ENCODE measurements at places on chromosomes 12 and 14.

DNA sequence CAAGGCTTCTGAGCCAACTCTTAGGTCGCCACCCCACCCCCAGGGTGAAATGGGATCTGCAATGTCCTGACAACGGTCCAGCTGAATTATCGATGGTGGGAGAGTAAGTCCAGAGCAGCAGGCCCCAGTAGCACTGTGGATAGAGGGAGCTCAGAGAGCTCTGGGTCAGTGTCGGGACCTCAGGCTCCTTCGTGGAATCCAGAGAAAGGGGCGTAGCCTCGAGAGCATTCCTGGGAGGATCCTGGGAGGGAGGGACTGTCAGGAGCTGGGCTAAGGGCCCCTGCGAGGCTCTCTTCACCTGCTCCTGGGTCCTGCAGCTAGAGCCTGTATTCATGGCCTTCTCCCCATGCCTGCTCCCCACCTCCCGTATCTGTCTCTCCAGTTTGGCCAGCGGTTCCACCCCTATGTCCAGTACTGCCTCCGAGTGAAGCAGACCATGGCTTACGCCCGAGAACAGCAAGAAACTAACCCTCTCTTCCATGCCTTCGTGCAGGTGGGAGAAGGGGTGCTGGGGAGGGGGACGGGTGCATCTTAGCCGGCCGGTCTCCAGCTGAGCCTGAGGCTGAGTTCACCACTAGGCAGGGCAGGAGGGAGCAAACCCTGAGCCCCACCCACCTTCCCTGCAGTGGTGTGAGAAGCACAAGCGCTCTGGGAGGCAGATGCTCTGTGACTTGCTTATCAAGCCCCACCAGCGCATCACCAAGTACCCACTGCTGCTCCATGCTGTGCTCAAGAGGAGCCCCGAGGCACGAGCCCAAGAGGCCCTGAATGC, 6.6 kb downstream of the PLEKHG6 start:
- no peak for DNase-seq

- no peak for DNase-seq
Observed at GRCh38 chr14:63966407-63966806, 113.6 kb downstream of the SYNE2 start.

DNA sequence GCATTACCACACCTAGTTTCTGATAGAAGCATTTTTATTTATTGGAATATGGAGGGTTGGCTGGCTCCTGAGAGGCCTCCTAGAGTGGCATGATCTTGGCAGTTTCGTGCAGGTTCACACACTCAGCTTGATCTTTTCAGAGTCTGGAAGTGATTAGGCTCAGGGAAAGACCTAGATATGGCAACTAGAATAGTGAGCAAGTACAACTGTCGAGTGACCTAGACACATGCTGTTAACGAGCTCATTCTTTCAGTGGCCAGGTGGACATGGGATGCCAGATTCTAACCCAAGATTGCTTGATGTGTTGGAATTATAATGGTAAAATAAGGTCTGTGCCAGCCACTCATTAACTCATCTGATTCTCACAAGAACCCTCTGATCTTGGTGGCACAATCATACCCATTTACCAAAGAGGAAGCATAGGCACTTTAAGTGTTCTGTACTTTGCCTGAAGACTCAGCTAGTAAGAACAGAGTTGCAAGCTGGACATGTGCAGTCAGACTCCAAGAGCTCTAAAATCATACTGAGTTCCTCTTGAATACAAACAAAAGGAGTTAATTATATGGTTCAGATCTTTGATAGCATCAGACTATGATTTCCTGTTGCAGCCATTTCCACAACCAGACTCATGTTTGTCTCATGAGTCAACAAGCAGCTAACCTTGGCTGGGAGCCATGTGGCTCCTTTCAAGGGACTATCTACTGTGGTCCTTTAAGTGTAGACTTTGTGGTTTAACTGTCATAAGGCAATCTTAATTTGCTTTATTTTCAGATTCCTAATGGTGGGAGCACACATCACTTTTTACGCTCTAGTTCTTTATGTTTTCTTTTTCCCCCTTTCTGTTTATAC, 144.2 kb downstream of the PLEKHA5 start:
- peak; percentile 33 for DNase-seq

GRCh38 chr14:51978681-51979085, 10.7 kb upstream of the RTRAF start:
- DNase-seq, result no peak

DNA sequence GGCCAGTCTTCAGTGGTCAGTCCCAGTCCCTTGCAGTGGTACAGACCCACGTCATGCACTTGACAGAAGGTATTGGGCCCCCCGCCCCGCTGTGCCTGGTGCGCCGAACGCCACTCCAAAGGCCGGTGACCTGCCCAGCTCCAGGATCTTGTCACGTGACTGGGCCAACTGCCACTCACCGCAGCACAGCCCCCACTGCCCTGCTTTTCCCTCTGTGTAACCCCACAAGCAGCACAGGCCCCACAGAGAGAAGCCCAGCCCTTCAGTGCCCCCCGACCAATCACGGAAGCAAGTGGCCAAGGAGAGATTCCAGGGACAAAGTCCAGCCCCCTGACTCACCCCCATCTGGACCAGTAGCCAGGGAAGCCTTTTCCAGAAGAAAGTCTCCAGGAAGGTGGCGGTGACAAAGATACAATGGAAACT, 498 bp downstream of the GPR132 start:
- no peak for DNase-seq

GRCh38 chr12:6461401-6462233, 8.9 kb downstream of the VAMP1 start:
- peak; percentile 76 for DNase-seq

- DNase-seq, result no peak
Observed at GRCh38 chr14:31897581-31898186, 179.4 kb upstream of the ARHGAP5 start.

Measured in central memory CD8-positive, alpha-beta T cell (primary cell).